ENCODE measurements at places on chromosomes 5 and 9.

- DNase-seq, result no peak
Observed at GRCh38 chr9:74140141-74140540, 357.0 kb upstream of the RORB start.

- no peak for DNase-seq
Observed at GRCh38 chr9:89941875-89942274, 337.1 kb downstream of the GADD45G start.

- DNase-seq, result no peak
Observed at GRCh38 chr9:33785914-33786313, 9.4 kb upstream of the PRSS3 start.

- no peak for DNase-seq
Observed at GRCh38 chr9:137975527-137975913, 97.9 kb downstream of the CACNA1B start.

GRCh38 chr5:10977011-10977410 is 216.0 kb upstream of the DAP start:
- DNase-seq, result no peak
